ENCODE measurements at places on chromosomes 3 and 15.

GRCh38 chr3:13365390-13366379 is 54.4 kb downstream of the NUP210 start:
- DNase-seq = no peak

DNA sequence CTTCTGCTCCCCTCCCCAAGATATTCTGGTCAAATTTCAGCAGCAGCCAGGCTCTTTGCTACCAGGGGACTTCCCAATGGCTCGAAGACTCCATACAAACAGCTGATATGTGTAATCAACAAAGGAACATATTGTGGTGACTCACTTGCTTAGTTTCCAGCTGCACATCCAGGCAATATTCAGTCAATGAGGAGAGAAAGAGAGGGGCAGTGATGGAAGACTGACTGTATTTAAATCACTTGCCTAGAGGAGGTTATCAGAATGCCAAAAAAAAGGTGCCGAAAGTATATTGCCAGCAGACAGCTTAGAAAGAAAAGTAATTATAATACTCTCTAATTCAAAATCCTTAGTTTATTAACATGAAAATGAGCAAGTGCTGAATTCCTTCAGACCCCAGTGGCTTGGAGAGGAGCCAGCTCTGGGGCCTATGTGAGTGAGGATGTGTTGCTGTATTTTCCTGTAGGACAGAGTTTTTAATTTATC is 236.5 kb downstream of the LRTM1 start:
- no peak for DNase-seq

DNA sequence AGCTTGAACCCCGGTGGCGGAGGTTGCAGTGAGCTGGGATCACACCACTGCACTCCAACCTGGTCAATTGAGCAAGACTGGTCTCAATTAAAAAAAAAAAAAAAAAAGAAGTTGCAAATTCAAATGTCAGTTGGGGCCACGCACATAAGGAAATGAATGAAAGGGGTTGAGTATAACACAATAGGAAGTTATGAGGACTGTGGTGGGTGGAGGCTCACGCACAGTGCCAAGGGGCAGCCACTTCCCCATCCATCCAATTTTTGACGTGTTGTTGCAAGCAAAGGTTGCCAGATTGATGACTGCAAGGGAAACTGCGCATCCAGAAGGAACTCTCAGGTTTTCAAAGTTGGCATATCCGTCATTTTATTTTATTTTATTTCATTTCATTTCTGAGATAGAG is 532.2 kb downstream of the NTRK3 start:
- DNase-seq = no peak

DNA sequence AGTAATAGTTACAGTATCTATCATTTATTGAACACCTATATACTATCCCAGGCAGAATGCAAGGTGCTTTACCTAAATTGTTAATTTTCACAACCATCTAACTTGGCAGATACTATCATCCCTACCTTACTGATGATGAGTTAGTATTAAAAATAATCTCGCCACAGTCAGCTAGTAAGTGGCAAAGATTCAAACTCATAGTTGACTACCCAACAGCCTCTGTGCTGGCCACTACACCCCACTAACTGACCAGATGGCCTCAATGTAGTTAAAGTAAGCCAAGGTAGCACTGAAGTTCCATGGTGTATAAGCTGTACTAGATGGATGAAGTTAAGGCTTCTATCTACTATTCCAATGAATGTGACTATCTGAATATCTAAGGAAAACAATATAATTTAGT is 44.8 kb downstream of the PEAK1 start:
- DNase-seq = no peak

DNA sequence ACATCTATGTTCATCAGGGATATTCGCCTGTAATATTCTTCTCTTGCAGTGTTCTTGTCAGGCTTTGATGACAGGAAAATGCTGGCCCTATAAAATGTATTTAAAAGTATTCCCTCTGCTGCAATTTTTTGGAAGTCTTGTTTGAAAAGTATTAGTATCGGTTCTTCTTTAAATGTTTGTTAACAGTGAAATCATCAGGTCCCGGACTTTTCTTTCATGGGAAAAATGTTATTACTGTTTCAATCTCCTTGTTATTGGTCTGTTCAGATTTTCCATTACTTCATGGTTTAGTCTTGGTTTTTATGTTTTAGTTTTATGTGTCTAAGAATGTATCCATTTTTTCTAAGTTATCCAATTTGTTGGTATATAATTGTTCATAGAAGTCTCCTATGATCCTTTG is 225.6 kb downstream of the RBMS3 start:
- DNase-seq = no peak

- no peak for DNase-seq
Measured at GRCh38 chr3:129226374-129226773, 23.0 kb upstream of the COPG1 start.

Measured in DMS153 (cell line).